ENCODE measurements at places on chromosomes 7 and 10.

GRCh38 chr7:152617056-152617455 lies 58.9 kb downstream of the XRCC2 start:
- no peak for DNase-seq
- no peaks in the 10 kb centered on the region for H3K4me1 ChIP-seq
- H3K4me3 ChIP-seq: no peak overlapping the region
- no peaks in the 10 kb centered on the region for H3K36me3 ChIP-seq

DNA sequence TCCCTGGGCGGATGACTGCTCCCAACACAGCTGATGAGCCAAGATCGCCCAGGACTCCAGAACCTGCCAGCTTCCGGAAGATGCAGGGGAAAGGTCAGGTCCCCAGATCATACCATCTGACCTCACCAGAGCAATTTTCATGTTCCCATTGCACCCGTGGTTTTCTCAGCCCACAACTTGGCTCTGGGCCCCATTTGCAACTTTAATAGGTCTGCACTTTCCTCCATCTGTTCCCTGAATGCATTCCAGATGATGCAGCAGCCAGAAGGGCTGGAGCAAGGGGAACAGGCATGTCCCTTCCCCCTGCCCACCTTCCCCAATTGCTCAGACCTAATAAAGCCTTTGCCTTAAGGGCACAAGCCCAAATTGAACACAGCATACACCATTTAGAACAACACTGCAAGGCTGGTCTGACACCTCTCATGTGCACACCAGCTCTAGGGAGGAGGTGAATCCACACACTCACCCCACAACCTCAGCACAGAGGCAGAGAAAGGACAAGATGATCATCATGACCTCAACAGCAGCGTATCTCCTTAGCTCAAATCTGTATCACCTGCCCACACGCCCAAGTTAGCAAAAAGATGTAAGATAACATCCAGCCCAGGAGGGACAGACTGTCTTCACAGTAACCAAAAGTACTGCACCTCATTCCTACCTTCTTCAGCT lies 87.5 kb downstream of the PLXNA4 start:
- peaks cover 69% of the 10 kb centered on the region for H3K4me1 ChIP-seq
- no peaks in the 10 kb centered on the region for H3K27me3 ChIP-seq
- no peak for DNase-seq
- no peak overlapping the region for H3K4me3 ChIP-seq
- H3K36me3 ChIP-seq: no peaks in the 10 kb centered on the region

DNA sequence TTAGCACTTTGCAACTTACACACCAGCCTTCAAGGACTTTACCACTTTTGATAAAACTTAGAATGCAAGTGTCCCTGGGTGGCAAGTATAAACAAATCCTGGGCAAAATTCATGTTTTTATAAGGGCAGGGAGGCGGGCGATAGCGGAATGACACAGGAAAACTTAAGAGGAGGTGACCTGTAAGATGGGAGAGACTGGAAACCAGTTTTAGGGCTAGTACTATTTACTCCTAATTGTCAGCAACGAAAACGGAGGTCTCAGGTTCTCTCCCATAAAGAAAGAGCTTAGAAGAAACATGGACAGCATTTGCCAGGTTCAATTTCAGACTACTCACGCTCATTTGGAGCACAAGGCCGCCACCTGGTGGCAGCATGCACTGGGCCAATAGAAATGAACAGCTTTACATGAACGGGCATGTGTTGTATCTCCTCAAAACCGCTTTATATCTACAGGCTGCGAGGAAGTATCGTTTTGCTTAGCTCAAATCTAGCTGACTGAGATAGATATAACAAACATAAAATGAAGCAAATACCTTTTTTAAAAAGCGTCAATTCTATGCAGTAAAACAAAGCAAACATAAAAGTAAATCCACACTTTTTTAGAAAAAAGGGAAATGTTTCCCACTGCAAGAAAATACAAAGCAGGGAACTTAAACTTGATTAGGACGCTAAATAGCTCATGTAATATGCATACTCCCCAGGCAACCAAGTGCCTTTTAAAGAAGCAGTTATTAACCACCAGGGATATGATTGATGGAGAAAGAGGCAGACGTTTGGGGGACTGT lies 37.6 kb upstream of the SVOPL start:
- H3K4me1 ChIP-seq: peaks cover 6% of the 10 kb centered on the region
- no peaks in the 10 kb centered on the region for H3K27me3 ChIP-seq
- peak; percentile 73 for DNase-seq
- no peak overlapping the region for H3K4me3 ChIP-seq
- H3K27ac ChIP-seq: no peak overlapping the region

- no peaks in the 10 kb centered on the region for H3K27me3 ChIP-seq
- no peak overlapping the region for H3K27ac ChIP-seq
- no peak overlapping the region for H3K4me3 ChIP-seq
- DNase-seq: no peak
Measured at GRCh38 chr7:106370542-106370941, 85.8 kb upstream of the NAMPT start.

GRCh38 chr7:95688931-95689495 lies 83.3 kb upstream of the DYNC1I1 start:
- H3K27me3 ChIP-seq: no peaks in the 10 kb centered on the region
- no peak for DNase-seq
- H3K36me3 ChIP-seq: no peaks in the 10 kb centered on the region
- H3K27ac ChIP-seq: no peak overlapping the region
- no peaks in the 10 kb centered on the region for H3K4me1 ChIP-seq
- H3K4me3 ChIP-seq: no peak overlapping the region

DNA sequence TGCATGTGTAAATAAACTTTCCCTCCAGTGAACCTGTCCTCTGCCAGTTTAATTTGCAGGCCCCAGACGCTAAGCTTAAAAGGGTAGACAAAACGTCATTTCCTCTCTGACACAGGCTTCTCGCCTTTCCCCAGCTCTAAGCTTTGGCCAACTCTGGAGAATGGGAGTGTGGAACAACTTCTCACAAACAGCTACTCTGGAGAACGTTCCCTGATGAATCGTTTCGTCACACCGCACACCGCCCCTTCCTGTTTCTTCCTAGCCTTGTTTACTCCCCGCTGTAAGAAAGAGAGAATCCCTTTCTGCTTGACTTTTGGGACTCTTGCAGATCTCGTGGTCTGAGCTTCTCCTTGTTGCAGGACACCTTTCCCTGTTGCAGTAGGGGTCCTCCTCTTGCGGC lies 564.2 kb downstream of the TCERG1L start:
- no peaks in the 10 kb centered on the region for H3K4me1 ChIP-seq
- peaks cover 28% of the 10 kb centered on the region for H3K27me3 ChIP-seq
- H3K27ac ChIP-seq: no peak overlapping the region
- H3K36me3 ChIP-seq: no peaks in the 10 kb centered on the region
- DNase-seq: no peak

DNA sequence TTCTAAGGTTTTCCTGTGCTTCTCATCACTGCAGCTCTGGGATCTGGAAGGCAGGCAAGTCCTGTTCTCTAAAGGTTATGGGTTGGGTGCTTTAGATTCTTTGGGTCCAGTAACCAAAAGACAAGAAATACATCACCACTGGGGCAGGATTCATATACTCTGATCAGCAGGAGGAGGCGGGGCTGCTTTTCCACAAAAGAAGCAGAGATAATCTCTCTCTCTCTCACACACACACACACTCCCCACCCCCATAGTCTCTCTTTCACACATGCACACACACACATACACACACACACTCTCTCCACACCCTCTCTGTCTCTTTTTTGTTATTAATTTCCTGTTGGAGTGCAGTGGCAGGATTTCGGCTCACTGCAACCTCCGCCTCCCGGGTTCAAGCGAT lies 13.0 kb upstream of the ACBD5 start:
- H3K27me3 ChIP-seq: peaks cover 17% of the 10 kb centered on the region
- no peaks in the 10 kb centered on the region for H3K36me3 ChIP-seq
- peak overlapping the region; percentile 74 for H3K4me3 ChIP-seq

- H3K36me3 ChIP-seq: peaks cover 4% of the 10 kb centered on the region
- no peak overlapping the region for H3K4me3 ChIP-seq
- peaks cover 31% of the 10 kb centered on the region for H3K4me1 ChIP-seq
Measured at GRCh38 chr7:139901056-139901795, 72.2 kb downstream of the TBXAS1 start.

DNA sequence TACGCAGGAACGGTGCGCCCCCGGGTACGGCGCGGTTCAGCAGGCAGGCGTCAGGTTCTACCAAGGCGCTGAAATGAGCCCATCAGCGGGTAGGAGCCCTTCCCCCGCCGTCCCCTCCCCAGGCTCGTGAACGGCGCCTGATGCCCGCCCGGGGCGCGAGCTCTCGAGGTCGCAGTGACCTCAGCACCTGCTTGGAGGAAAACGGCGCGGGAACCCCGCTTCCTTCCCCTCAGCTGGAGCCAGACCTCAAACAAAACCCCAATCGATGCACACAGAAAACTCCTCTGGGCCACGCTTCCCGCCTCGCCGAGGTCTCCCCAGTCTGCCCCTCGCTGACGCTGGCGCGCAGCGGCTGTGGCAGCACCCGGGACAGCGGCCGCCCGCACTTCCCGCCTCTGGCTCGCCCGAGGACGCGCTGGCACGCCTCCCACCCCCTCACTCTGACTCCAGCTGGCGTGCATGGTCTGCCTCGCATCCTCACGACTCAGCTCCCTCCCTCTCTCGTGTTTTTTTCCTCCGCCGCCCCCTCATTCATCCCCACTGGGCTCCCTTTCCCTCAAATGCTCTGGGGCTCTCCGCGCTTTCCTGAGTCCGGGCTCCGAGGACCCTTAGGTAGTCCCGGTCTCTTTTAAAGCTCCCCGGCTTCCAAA lies 514 bp upstream of the GAD2 start:
- H3K36me3 ChIP-seq: no peaks in the 10 kb centered on the region
- H3K4me1 ChIP-seq: peaks cover 42% of the 10 kb centered on the region
- DNase-seq: peak; percentile 24
- no peak overlapping the region for H3K27ac ChIP-seq

DNA sequence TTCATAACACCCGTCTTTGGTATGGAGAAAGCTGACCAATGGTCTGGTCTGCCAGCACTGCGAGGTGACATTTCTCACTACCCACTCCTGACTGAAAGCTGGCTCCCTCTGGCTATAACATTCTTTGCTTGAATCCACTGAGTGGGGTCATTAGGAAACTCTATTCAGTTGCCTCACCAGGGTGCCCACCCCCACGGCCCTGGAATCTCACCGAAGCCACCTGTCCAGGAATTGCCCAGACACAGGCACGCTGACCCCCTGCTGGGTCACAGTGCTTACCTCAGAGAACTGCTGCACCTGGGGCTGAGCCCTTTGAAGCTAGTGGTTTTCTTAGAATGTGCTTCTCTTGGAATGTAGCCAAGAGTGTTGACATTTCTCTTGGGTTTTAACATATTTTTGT lies 28.6 kb downstream of the HECW1 start:
- DNase-seq: no peak
- peak overlapping the region; percentile 49 for H3K4me3 ChIP-seq

GRCh38 chr7:87344446-87344845 lies 1.0 kb upstream of the CROT start:
- H3K27ac ChIP-seq: peak overlapping the region; percentile 97
- H3K36me3 ChIP-seq: peaks cover 35% of the 10 kb centered on the region
- H3K4me3 ChIP-seq: peak overlapping the region; percentile 95
- H3K4me1 ChIP-seq: peaks cover 35% of the 10 kb centered on the region

DNA sequence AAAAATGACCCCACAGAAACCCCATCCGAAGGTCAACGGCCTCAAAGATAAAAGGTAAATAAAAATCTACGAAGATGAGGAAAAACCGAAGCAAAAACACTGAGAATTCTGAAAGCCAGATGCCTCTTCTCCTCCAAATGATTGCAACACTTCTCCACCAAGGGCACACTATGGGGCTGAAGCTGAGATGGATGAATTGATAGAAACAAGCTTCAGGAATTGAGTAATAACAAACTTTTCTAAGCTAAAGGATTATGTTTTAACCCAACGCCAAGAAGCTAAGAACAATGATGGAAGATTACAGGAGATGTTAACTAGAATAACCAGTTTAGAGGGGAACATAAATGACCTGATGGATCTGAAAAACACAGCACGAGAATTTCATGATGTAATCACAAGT lies 127.8 kb downstream of the MACC1 start:
- H3K36me3 ChIP-seq: peaks cover 4% of the 10 kb centered on the region
- no peak overlapping the region for H3K4me3 ChIP-seq
- H3K4me1 ChIP-seq: no peaks in the 10 kb centered on the region
- no peak for DNase-seq

GRCh38 chr7:19491821-19492452 lies 216.9 kb downstream of the POLR1F start:
- no peak overlapping the region for H3K4me3 ChIP-seq
- H3K27ac ChIP-seq: no peak overlapping the region

GRCh38 chr10:80463868-80464267 lies 9.8 kb downstream of the TSPAN14 start:
- H3K4me3 ChIP-seq: peak overlapping the region; percentile 87
- peak overlapping the region; percentile 100 for H3K27ac ChIP-seq
- H3K36me3 ChIP-seq: no peaks in the 10 kb centered on the region
- DNase-seq: no peak
- no peaks in the 10 kb centered on the region for H3K27me3 ChIP-seq

DNA sequence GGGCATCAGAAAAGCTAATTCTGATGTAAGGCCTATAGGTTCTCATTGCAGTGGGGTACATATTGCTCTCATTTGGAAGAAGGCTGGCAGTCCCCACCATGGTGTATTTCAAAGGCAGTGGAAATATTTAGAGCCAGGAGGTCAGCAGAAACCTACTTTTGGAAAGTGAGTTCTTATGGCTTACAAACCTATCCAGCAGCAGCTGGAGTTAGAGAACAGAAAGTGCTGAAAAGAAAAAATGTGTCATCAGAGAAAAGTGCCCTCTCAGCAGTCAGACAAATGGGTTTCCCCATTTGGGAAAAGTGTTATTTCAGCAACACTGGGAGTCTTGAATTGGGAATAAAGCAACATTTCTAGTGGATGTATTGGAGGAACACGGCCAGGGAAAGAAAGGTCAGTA lies 105.7 kb upstream of the IGFBP3 start:
- H3K4me1 ChIP-seq: no peaks in the 10 kb centered on the region
- no peak overlapping the region for H3K4me3 ChIP-seq
- H3K27me3 ChIP-seq: no peaks in the 10 kb centered on the region
- no peak for DNase-seq
- no peak overlapping the region for H3K27ac ChIP-seq

DNA sequence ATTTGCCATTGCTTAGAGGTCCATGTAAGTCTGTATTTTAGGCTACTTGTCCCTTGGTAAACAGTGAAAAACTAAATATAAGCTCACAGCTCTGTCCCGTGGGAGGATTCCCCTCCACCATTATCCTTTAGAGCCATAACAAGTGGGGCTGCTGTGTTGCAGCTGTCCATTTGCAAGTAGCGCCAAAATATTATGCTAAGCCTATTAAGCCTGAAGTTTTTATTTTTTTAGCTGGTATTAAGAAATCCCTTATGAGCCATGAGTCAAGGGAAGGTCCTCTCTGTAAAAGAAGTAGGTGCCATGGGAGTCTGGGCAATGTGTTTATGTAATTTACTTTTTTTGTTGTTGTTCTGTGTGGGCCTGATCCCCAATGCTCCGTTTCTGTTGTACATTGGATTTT lies 183.9 kb downstream of the THSD7A start:
- no peak overlapping the region for H3K27ac ChIP-seq
- no peaks in the 10 kb centered on the region for H3K36me3 ChIP-seq
- H3K4me1 ChIP-seq: no peaks in the 10 kb centered on the region
- H3K27me3 ChIP-seq: no peaks in the 10 kb centered on the region
